ENCODE measurements at places on chromosomes 7 and 10. TPM values are rescaled to one million over a fixed set of nuclear protein-coding genes. Genes with fewer than 3 reads are reported as not detected.

Gene TLL2
- total RNA-seq: not detected

Gene TLX1
- total RNA-seq: not detected

Gene SFTPA1
- total RNA-seq: not detected

GRCh38 chr10:110091830-110092229, 84.0 kb downstream of the ADD3 start:
- DNase-seq: no peak

- DNase-seq: no peak
Observed at GRCh38 chr7:149291036-149291780, 29.2 kb downstream of the ZNF783 start.

DNA sequence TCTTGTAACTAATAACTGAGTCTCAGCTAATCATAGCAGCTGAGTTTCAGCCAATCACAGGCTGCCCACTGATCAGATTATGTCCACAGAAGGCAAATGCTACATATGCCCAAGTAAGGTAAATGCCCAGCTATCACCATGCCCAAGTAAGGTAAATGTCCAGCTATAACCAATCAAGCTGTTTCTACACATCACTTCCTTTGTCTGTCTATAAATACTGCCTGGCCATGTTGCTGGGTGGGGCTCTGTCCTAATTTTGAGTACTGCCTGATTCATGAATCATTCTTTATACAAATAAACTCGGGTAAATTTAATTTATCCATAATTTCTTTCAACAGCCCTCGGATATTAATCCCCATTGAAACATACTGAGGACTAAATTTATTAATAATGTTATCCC, 312.4 kb downstream of the CACNA2D1 start:
- DNase-seq: no peak

DNA sequence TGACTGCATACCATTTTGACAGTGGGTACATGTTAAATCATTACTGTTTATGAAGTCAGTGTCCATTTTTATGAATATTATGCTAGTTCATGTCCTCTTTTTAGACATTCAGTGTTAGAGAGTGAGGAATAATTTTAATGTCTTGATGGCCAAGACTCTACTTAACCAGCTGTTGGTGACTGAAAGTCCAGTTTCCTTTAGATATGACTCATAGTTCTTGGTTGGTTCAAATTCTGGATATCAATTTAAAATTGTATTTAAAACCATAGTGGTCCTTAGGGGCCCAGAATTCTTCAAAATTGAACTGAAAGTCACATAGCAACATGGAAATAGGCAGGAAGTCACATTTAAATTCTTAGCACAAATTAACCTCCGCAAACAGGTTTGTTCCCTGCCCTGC, 196.5 kb upstream of the PRPS1L1 start:
- no peak for DNase-seq

GRCh38 chr10:50316174-50316573, 64.9 kb upstream of the ASAH2 start:
- no peak for DNase-seq

DNA sequence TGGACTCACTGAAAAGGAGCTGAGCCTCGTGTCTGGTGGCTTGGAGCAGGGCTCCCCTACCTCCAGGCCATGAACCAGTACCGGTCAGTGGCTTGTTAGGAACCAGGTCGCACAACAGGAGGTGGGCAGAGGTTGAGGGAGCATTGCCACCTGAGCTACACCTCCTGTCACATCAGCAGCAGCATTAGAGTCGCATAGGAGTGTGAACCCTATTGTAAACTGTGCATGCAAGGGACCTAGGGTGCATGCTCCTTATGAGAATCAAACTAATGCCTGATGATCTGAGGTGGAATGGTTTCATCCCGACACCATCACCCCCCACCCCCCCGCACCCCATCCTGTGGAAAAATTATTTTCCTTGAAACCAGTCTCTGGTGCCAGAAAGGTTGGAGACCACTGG, 50.4 kb downstream of the TSPAN15 start:
- DNase-seq: no peak

DNA sequence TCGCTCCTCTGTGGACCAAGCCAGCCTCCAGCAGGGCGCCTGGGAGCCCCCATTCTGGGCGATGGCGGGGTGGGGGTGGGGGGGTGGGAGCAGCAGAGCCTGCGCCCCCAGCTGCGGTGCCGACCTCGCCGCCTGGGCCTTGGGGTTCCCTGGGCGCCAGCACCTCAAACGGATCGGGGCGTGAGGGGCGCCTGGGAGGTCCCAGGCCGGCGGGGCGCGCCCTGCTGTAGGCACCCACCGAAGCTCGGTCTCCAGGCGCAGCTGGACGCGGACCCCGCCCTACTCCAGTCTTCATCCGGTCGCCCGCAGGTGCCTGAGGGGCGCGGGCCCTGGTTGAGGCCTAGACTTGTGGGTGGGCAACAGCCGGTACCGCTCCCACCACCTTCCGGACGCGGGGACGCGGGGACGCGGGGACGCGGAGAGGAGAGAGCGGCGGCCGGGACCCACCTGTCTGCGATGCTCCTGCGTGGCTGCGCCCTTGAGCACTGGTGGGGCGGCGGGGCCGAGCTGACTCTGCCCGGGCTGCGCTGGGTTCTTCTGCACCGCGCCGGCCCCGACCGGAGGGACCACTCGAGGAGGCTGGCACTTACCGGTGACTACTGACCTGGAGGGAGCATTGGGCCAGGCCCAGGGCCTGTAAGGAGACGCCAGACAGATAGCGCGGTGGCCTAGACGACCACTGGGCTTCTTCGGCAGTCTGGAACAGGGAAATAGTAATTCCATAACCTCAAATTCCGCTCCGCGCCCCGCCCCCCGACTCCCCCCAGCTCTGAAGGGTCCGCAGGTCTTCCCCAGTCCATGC, 5.5 kb upstream of the KCP start:
- no peak for DNase-seq

DNA sequence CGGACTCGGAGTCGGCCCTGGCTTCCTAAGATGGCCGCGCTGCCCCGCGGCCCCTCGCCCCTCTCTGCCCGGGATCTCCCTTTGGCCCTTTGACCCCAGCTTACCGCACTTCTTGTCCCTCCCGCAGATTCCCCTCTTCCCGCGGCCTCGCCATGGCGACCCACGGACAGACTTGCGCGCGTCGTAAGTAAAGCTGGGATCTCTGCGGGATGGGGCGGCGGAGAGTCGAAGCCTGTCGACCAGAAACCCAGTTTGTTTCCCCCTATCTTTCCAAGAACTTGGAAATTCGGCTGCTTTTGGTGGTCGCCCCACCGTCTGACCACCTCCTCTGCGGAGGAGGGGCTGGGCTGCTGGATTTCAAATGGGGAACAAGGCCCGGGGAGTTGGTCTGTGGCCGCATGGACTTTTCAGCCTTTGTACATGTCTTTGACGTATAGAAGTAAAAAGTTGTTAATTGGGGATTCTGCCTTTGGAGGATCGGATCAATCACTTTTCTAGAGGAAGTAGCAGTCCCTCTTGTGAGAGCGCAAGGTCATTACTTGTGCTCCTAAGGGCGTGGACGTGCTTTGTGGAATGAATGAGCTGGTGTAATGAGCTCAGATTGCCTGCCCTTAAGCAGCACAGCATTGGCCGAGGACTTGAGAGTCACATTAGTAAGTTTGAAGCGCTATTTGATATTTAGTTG, 553 bp downstream of the VDAC2 start:
- no peak for DNase-seq

GRCh38 chr10:50540069-50540825, 83.5 kb downstream of the SGMS1 start:
- DNase-seq: no peak

- DNase-seq: no peak
Observed at GRCh38 chr10:91247360-91248111, 27.1 kb downstream of the PCGF5 start.

- DNase-seq: peak; percentile 33
Observed at GRCh38 chr7:116671681-116672595, at the start of gene MET. Gene MET, plus strand, starts transcription at chr7:116672196. Its CDS starts 26,889 bp downstream, at chr7:116699085.

DNA sequence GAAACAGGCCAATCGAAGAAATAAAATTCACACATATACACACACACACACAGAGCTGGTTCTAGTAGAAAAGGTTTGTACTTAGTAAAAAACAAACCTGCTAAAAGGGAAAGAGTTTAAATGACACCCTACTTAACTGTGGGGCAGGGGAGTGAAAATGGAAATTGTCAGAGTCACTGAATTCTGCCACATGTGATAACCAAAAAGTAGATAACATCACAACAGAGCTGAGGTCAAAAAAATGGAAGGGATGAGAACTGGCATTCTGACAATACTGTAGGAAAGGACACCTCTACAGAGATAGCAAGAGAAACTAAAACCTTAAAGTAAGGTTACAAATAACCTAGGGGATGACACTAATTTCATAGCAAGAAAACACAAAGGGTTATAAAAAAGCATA, 74.6 kb downstream of the CACUL1 start:
- DNase-seq: no peak

GRCh38 chr7:122791959-122792545, 89.3 kb upstream of the RNF148 start:
- DNase-seq: no peak

DNA sequence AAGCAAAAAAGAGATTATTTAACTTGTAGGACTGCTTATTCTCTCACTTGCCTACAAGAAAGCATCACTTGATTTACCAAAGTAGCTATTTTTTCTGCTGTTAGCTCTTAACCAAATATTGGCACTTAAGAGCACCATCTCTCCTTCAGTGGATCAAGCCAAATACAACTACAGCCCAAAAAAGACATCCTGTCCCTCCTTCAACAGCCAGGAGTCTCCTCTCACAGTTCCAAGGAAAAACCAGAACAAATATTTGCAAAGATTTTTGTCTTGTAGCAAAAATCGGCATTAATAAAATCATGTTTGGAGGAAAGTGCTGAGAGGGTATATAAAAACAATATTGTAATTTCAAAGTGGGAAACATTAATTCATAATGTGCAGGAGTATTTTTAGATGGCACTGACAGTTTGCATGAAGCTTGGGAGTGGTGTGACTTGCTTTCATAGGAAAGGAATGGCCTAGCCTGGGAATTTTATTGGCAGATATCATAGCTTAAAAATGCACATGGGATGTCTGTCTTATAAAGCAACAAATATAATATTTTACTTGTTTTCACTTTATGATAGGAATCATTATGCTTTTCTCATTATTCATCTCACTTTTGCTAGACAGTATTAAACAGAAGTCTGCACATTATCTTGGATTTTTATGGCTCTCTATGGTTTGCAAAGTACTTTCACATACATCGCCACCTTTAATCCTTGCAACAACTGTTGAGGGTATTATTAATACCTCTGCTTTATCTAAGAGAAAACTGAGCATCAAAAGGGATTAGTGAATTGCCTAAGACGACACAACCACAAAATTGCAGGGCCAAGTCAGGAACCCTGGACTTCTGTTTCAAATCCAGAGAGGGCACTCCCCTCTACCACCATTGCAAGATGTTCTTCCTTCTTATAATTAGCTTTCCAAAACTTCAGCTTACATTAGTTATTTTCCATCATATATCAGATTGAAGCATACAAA, 103.5 kb downstream of the AGMO start:
- no peak for DNase-seq

DNA sequence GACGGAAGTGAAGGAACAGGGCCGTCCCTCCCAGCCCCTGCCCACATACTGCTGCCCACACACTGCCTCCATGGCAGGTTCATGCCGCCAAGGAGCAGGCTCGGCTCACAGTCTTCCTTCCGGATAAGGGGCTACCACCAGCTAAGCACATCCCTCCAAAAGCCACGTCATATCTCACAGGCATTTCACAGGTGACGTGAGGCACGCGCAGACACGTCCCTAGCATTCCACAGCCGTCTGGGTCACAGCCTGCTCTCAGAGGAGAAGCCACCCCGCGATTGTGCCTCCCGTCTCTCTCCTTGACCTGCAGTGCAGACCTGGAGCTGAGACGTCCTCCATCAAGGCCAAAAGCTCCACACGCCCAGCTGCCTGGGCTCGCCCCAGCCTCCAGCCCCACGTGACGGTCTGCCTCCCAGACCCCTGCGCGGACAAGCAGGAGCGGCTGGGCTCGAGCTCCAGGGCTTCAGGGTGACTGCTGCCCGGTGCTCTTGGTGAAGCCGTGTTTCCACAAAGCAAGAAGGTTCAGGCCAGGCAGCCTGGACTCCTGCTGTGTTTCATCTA, 114.0 kb downstream of the MAD1L1 start:
- DNase-seq: no peak

DNA sequence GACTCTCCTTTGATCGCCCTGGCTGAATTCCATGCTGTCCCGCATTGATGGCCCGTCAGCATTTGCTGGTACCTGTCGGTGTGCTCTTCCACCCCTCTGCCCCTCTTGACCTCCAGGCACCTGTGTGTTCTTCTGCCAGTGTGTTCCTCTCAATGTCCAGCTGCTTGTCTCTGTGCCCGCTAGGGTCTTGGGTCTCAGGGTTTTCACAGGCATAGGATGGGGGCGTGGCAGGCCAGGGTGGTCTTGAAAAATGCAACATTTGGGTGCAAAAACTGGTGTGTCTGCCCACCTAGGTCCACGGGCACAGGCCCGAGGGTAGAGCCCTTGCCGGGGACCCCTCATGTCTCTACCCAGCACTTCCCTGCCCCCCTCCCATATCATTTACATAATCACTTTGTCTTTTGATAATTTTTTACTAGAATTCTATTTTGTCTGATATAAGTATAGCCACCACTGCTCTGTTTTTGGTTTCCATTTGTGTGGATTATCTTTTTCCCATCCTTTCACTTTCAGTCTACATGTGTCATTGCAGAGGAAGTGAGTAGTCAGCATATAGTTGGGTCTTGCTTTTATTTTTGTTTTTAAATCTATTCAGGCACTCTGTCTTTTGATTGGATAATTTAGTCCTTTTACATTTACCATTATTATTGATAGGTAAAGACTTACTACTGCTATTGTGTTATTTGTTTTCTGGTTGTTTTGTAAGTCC, 46.6 kb upstream of the ADRA2A start:
- no peak for DNase-seq

GRCh38 chr7:14858866-14859265, 43.7 kb downstream of the DGKB start:
- DNase-seq: no peak

Measured in activated T-helper 1 cell treated with anti-CD3 and anti-CD28 coated beads, Interleukin-12 subunit alpha, Interleukin-12 subunit beta, Interleukin-2, Interleukin-4 antibody, amounts not matched to agents 30 ng/mL and 10 ng/mL and 1 ng/mL, durations not matched to agents 14 hours and 24 hours and 36 hours (primary cell).